AG04450 (cell line): ENCODE measurements at places on chromosomes 12 and 14. TPM values are rescaled to one million over a fixed set of nuclear protein-coding genes. Genes with fewer than 3 reads are reported as not detected.

GRCh38 chr12:124703856-124704255 is 136.4 kb upstream of the NCOR2 start:
- no peak for DNase-seq

- no peak for DNase-seq
These were observed 502.9 kb upstream of the STXBP6 start for GRCh38 chr14:25552826-25553225.

KRT81 gene
- 0.24 and 2.3 TPM in 2 replicates for polyA plus RNA-seq

- no peak for DNase-seq
These were observed 26.0 kb upstream of the KRT78 start for GRCh38 chr12:52874573-52875435.

DNA sequence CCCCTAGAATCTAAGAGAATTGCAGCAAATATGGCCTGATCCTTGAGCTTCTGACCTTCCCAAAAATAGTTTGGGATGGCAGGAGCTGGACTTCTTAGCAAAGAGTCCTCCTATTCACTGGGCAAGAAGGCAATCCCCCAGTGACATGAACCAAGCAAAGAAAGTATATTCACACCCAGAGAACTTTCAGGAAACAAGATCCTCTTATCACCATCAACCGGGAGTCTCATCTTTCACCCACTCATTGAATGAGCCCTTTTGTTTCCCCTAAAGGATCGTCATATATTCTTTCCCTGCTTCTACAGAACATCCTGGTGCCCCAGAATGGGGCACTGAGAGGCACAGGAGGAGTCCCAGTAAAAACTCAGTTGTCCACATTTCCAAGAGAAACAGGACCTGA is 19.7 kb downstream of the SPTB start:
- DNase-seq, result no peak

GRCh38 chr12:119748497-119748896 is 80.6 kb downstream of the PRKAB1 start:
- no peak for DNase-seq

GRCh38 chr12:75816897-75817296 is 214.7 kb downstream of the PHLDA1 start:
- no peak for DNase-seq

CNTN1 gene
- 0.10 and 0.19 TPM in 2 replicates for polyA plus RNA-seq

DNA sequence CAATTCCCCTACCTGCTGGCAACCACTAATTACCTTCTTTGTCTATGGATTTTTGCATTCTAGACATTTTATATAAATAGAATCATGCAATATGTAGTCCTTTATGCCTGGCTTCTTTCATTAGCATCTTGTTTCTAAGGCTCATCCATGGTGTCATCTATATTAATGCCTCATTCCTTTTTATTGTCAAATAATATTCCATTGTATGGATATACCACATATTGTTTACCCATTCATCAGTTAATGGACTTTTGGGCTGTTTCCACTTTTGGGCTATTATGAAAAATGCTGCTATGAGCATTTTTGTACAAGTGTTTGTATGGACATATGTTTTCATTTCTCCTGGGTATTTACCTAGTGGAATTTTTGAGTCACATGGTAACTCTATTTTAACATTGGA is 18.0 kb downstream of the CYP46A1 start:
- DNase-seq, result no peak

DNA sequence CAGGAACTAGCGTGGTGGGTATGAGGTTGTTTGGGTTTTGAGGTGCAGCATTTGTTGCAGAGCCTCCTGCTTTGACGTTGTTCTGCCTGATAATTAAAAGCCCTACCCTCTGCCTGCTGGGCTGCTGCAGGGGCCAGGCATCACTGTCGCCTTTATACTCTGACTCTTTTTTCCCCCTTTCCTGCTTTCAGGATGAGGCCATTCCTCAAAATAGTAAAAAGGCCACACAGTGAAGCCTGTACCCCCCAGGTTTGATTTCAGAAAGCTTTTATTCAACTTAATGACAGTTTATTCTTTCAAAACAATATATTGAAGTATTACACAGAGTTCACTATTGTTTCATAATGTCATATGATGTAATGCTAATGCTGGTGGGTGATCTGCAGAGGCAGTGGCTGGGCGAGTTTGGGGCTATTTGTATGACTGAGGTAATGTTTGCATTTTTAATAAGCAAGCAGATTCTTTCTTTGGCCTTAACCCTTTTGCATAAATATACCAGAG is 9.1 kb downstream of the BORCS5 start:
- no peak for DNase-seq

- DNase-seq, result no peak
These were observed 652 bp downstream of the SUPT16H start for GRCh38 chr14:21382886-21383847.

GRCh38 chr12:10982244-10982643 is 4.5 kb downstream of the TAS2R50 start:
- no peak for DNase-seq
